ENCODE measurements at places on chromosomes 16 and 17.

DNA sequence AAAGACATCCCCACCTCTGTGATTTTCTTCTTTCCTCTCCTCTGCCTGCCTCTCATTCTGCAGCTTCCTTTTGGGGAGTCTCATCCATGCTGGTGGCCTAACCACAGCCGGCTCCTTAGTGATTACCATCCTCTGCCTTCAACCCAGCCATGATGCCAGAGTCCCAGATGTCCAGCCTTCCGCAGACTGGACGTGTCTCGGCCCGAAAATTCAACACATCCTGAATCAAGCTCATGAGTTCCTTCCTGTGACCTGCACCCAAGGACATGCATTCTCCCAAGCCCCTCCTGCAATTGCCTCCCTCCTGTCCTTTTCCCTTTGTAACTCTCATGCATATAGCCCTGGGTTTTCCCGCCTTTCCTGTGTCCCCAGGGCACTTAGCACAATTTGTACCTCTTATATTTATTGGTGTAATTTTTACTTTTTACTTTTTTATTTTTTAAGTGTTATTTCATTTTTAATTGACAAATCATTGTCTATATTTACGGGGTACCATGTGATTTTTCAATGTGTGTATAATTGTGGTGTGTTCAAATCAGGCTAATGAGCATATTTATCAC is 1.2 kb upstream of the SLC13A5 start:
- no peak for DNase-seq

DNA sequence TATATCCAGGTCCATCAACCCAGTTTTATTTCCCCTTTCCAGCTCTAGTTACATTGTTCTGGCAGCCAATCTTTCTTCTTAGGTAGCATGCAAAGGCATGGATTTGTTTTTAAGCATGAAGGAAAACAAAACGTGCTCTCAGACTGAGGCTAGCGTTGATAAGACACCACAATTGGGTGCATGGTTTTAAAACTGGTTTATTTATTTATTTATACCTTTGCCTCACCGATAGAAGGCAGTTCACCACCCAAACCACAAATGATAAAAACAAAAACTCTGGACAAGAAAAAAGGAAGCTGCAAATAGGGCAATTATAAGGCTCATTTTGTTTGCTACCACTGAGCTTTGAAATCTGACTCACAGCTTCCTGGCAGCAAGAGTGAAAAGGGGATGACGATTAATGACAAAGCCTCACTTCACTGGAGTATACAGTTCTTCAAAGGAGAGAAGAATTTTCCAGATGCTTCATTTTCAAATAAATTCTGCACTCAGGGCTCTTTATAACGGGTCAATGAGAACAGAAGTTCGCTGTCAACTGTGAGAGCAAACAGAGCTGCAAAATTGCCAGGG is 278.4 kb upstream of the IRX5 start:
- DNase-seq: no peak

DNA sequence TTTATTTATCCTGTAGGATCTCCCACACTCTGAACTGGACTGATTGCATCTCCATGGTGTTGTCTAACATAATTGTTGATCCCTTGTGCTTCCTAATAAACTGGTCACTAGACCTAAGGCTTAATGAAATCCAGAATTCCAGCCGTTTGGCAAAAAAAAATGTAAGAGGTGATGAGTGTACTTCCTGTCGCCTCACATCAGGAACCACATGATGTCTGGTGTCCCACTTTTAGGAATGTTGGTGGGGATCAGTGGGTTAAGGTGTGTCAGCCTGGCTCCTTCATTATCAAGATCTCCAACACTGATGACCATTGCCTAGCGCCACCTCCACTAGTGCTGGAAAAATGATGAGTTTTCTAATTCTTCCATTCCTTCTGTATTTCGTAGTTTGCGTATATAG is 18.6 kb upstream of the LONP2 start:
- no peak for DNase-seq

GRCh38 chr17:43966276-43966675 is 12.5 kb upstream of the PYY start:
- no peak for DNase-seq

- no peak for DNase-seq
Measured at GRCh38 chr16:77686385-77686784, 35.9 kb upstream of the NUDT7 start.
